Stimulated activated CD4-positive, alpha-beta T cell treated with anti-CD3 and anti-CD28 coated beads, Interleukin-2, amount 100 ng/mL, for 24 hours (primary cell): ENCODE measurements at places on chromosomes 16 and 17.

DNA sequence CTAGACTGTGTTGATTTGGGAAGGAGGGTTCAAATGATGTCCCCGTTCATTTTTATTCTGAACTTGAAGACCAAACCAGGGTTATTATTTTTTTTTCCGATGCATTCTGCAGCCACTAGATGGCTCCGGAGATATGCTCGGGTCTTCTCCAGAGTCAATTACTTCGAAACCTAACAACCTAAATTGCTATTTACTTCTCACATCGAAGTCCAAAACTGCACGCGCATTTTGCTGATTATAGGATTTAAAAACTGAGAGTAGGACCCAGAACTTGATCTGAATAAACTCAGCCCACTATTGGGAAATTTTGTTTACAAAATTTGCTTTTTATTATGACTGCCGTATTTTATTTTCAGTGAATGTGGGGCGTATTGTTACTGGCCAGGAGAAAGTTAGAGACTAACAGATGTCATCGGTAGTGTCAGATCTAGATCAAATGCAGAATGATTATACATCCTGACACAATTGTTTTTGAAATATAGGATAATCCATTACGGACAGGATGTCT lies 263.8 kb downstream of the HS3ST3A1 start:
- DNase-seq: no peak

DNA sequence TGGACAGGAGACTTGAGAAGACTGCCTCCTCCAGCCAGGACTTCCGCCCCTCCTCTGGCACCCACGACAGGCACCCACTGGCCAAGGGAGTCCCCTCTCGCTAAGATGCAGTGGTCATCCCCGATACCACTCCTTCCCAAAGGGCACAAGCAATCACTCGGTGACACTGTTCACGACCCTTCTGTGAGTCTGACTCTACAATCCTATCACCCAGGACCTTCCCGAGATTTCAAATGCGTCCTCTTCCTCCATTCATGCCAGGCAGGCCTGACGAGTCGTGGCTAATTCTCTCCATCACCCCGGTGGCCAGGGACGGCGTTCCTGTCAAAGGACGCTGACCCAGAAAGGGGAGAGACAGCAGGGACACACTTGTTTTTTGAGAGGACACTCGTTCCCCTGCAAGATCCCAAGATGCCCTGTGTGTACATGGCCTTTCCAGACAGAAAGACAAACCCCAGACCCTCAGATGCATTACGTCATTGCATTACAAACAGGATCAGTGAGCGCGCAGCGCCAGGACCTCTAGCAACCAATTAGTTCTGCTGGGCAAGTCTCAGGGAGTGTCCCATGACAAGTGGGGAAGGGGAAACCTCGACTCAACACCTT lies 12.2 kb downstream of the FBXO31 start:
- DNase-seq: no peak

DNA sequence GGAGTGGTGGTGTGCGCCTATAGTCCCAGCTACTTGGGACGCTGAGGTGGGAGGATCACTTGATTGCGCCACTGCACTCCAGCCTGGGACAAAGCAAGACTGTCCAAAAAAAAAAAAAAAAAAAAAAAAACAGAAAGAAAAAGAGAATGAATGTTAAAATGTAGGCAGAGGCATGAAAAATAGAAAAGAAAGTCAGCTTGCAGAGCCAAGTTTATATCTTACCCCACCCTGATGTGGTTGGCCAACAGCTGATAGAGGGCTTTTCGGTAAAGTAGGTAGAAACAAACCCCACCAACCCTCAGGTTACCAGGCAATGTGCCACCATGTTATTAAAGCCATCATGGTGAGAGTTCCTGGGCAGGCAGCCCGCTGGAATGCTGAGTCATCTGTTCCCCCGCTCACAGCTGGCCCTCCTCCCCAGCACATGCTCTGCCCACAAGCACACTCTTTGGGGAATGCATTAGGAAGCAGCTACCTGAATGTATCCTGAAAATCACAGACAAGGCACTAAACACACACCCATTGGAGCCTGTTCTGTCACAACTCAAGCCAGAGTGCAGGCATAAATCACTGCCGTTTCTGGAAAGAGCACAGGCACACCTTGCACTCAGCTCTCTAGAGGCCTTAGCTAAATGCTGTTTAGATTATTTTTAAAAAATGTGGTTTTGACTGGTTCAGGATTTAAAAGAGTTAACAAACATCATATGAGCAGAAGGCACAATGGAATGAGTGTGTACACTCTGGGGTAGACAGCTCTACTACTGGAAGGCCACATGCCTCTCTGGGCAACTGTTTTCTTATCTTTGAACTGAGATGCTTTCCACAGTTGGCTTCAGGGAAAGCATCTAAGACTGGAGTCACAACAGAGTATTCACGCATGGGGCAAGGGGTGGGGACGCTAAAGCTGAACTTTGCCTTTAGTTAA lies 128.5 kb downstream of the PARN start:
- DNase-seq: no peak

DNA sequence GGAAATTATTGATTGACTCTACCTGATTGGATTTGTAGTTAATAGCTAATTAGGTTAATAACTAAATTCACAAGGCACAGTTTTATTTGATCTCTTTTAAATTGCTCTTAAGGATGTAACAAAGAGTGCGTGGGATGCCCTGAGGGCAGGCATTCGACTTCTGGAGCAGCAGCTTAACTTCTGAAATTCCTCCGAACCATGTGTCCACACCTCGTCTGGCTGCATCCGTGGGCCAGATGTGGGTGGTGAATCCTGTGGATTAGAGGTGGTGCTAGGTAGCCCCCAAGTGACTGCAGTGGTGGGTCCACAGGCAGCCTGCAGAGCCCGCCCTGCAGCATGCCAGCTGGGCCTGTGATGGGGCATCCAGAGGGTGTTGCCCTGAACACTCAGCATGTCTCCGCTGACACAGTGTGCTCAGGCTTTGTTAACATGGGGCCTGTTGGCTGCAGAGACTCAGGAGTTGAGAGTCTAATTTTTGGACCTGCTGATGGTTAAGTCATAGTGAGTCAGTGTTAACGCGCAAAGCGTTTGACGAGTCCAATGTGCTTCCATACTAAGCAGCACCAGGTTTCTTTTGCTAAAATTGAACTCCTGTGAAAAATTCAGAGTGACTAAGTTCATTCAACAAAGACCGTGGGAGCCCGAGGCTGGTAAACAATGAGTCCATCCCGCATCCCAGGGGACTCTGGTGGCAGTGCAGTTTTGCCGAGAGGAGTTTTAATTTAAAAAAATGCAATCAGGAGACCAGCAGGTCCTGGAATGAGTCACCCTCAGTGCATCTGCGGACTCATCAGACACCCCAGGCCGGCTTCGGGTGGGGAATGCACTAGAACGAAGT lies 3.8 kb upstream of the NPB start:
- no peak for DNase-seq

DNA sequence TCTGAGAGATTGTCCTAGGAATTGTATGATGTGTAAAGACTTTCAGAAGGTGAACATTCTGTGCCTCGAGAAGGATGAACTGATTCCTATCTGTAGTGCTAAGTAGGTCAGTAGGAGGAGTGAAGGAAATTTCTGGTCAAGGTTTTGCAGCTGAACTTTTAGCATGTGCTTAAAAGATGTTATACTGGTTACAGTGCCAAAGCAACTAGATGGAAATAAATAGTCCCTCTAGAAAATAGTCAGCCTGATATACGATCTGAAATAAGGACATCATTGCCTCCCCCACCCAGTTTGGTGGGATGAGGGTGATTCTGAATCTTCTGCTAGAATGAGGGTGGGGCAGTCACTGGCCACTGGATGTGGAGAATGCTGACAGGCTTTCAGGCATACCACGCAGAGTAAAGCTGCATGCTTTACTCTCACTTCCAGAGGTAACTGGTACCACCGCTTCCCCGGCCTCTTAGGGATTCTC lies 57.2 kb upstream of the VPS4A start:
- DNase-seq: no peak

DNA sequence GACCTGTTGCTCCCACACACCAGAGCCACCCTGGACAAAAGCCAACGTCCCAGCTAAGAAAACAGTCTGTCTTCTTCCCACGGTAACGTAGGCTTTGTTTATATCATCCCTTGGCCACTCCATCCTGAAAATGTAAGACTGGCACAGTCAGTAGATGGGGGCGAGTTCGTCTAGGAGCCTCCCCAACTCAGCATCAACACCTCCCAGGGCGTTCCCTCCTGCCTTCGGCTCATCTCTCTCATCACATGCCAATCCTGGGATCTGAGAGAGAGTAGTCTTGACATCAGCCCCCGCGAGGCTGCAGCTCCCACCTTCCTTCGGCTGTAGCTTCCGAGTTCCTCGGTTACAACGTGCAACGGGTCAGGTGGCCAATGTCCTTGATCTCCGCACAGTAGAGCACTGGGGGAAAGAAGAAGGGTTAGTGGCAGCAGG lies 894 bp downstream of the RNF227 start:
- no peak for DNase-seq

- DNase-seq: no peak
Measured at GRCh38 chr16:75029854-75030253, 31.0 kb downstream of the ZNRF1 start.

DNA sequence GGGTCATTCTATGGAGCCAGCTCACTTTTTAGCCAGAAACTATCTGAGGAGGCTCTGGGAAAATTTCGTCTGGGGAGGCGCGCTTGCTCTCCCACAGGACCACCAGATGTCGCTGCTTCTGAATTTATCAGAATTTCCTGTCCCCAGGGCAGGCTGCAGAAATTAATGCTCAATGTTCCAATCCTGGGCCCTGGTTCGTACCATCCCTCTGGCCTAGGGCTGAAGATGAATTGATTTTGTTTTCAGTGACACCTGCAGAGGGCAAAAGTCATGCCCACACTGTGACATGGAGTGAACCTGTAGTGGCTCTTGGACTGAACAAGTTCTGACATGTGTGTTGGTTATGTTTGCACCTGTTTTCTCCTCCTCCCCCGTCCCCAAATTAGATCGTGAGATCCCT lies 482.6 kb downstream of the NPIPA7 start:
- peak; percentile 52 for DNase-seq

GRCh38 chr16:17951378-17951777 lies 385.2 kb downstream of the NPIPA8 start:
- no peak for DNase-seq

GRCh38 chr17:54680410-54680809 lies 220.2 kb upstream of the TOM1L1 start:
- no peak for DNase-seq

DNA sequence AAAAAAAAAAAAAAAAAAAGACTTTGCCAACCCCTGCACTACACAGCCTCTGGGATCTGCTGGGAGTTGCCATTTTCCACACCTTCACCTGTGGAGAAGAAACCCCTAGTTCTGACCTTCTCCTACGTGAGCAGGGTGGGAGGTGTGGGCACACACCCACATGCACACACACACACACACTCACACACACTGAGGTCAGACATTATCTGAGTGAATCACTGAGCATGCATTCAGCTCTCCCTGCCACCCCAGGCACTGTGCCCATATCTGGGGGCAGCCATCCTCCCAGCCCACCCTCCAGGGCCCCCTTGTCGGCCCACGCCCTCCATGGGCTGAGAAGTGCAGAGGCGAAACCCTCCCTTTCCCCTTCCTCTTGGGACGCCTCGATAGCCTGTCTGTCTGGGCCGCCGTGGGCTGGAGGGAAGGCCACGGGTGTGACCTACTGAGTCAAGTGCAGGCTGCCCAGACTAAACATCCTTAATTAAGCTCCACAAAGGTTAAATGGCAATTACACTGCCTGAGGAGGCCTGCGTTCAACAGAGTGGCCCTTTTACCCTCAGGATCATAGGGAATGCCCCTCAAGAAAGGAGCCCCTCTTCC lies 143.8 kb downstream of the C16orf95 start:
- DNase-seq: no peak

GRCh38 chr17:27905447-27906225 lies 12.5 kb upstream of the LYRM9 start:
- no peak for DNase-seq

GRCh38 chr17:69851736-69852135 lies 223.3 kb upstream of the KCNJ16 start:
- DNase-seq: no peak

DNA sequence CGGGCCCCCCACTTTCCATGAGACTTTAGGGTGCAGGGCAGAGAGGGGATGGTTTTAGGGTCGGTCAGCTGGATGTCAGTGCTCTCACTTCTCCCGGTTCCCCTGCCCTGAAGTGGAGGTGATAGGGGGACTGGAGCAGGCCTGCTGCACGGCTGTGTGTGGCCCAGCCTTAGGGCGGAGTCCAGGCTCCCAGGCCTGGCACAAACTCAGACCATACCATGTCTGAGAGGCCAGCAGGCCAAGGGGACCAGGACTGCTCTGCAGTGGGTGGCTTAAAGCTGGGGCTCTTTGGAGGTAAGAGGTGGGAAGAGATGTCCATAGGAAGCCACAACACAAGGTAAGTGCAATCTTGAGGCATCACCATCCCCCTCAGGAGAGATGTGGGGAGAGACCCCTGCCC lies 8.3 kb downstream of the TFAP4 start:
- no peak for DNase-seq

GRCh38 chr17:42518046-42518754 lies 17.8 kb upstream of the NAGLU start:
- no peak for DNase-seq

- DNase-seq: no peak
Measured at GRCh38 chr16:3202903-3203539, 15.0 kb downstream of the OR1F1 start.

GRCh38 chr17:82871056-82871775 lies 31.4 kb upstream of the ZNF750 start:
- DNase-seq: peak; percentile 46

DNA sequence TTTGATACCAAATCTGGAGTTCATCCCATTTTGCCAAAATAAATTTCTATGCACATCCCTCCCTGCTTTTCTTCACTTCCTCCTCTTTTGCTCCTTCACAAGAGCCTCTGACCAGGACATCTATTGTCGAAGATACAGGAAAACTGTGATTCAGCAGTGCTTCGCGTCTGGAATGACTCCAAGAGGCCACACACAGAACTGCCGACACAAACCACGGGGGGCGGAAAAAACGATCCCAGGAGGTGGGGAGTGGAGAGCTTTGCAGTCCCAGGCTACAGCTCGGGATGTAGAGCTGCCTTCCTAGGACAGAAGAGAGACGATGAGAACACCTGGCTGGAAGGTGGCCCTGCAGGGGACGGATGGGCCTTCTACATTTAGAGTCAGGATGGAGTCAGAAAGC lies 102.8 kb downstream of the XYLT1 start:
- DNase-seq: no peak

DNA sequence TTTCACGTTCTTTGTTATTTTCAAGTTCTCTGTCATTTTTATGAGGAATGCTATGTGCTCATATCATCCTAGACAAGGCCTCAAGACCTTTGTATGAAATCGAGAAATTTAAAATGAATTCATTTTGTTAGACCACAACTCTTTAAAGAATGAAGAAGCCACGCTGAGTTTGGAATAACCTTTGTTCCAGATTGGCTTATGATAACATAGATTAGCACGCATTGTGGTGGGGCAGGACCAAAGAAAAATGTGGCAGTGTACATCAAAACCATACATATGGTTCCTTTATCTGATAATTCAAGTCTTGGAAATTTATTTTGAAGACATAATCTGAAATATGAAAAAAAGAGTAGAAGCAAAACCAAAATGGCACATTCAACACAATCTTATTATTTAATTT lies 2.2 kb downstream of the HSD17B2 start:
- no peak for DNase-seq

- no peak for DNase-seq
Measured at GRCh38 chr17:80363120-80363515, 51.8 kb upstream of the ENDOV start.

- DNase-seq: no peak
Measured at GRCh38 chr17:75406222-75406615, 741 bp upstream of the GRB2 start.
